Right ventricle myocardium inferior (tissue), 1 donor: ENCODE measurements at places on chromosomes 5 and 9. TPM values are rescaled to one million over a fixed set of nuclear protein-coding genes. Genes with fewer than 3 reads are reported as not detected.

DNA sequence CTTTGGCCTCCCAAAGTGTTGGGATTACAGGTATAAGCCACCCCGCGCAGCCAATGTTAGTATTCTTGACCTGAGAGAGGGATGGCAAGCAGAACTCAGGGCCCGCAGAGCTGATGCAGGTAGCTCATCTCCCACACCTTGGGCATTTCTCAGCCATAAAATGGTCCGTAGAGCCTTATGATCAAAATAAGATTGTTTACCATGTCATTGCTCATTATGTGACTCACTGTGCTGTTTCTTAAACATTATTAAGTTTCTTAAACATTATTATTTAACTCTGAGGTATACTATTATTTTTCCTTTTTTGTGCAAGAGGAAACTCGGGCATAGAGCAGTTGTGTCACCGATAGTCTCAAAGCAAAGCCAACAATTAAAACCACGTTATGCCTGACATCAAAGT, 42.4 kb upstream of the POU4F3 start:
- DNase-seq = no peak

GRCh38 chr5:151931260-151931659, 6.6 kb upstream of the GLRA1 start:
- no peak for DNase-seq

Gene RASA1
- 19.8 TPM for total RNA-seq

Gene GNA14
- 2.6 TPM for total RNA-seq

Gene OBP2B
- total RNA-seq = not detected

Gene TARS1
- total RNA-seq = 67.7 TPM

Gene PCDHGA5
- 5.7 TPM for total RNA-seq

- DNase-seq = no peak
Measured at GRCh38 chr9:72092820-72093219, 32.4 kb upstream of the C9orf57 start.

DNA sequence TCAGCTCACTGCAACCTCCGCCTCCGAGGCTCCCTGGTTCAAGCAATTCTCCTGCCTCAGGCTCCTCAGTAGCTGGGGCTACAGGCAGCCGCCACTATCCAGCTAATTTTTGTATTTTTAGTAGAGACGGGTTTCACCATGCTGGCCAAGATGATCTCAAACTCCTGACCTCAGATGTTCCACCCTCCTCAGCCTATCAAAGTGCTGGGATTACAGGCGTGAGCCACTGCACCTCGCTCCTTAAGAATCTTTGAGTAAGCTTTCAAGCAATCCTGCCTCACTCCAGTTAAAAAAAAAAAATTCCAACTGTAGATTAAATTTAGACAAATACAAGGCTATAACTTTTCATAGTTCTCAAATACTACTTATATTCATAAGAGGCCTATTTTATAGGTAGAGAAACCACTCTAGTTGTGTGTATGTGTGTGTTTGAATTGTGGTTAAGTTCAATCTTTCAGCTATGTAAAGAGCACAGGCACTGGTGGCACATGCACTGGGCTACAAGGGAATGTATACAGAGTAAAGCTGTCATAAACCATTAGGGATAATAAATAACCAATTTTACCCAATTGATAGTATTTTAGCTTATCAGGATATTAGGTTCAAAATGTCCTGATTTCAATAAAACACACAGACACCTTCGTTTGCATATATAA, 50.6 kb upstream of the RAPGEF6 start:
- DNase-seq = peak; percentile 52

Gene RNF183
- not detected for total RNA-seq
